ENCODE measurements at places on chromosomes 13 and 19.

- no peak for DNase-seq
Measured at GRCh38 chr13:104871456-104871855, 1664.0 kb downstream of the EFNB2 start.

DNA sequence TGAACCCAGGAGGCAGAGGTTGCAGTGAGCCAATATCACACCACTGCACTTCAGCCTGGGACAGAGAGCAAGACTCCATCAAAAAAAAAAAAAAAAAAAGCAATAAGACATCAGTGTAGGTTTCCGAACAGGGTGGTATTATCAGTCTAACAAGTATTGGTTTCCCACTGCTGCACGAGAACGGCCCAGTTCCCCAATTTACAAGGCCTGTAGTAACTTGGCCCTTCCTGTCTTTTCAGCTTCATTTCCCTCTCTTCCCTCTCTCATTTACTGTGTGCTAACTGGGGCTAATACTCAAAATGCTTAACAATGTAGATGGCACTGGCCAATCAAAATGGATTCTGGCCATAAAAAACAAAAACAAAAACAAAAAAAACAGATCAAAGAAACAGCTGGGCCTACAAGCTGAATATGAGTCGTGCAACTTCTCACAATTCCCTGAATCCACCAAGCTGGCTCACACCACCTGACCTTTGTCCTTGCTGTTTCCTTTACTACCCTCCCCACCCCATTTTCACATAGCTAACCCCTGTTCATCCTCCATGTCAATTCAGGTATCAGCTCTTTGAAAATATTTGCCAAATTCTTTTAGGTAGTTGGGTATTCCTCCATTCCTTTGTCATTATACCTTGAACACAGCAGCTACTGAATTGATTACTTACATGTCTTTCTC lies 2.4 kb downstream of the TEX101 start:
- no peak for DNase-seq

- no peak for DNase-seq
Measured at GRCh38 chr13:109707742-109708617, 78.4 kb downstream of the IRS2 start.

- no peak for DNase-seq
Measured at GRCh38 chr13:113875837-113876281, 12.0 kb upstream of the GAS6 start.

- DNase-seq: no peak
Measured at GRCh38 chr13:22271903-22272302, 601.0 kb downstream of the FGF9 start.

- DNase-seq: no peak
Measured at GRCh38 chr13:31264151-31264550, 64.4 kb downstream of the B3GLCT start.

DNA sequence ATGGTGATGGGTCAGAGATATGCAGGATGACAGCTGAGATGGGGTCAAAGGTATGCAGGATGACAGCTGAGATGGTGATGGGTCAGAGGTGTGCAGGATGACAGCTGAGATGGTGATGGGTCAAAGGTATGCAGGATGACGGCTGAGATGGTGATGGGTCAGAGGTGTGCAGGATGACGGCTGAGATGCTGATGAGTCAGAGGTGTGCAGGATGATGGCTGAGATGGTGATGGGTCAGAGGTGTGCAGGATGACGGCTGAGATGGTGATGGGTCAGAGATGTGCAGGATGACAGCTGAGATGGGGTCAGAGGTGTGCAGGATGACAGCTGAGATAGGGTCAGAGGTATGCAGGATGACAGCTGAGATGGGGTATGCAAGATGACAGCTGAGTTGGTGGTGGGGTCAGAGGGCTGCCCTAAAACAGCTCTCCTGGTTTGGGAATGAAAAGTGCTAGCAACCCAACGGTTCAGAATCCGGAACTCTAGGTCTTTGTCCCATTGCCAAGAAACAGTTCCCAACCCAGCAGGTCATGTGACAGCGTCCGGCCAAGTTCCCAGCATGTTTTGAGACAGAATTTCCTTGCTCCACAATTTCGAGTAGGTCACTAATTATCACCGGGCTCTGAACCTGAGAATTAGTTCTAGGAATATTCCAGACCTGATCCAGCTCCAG lies 3.2 kb downstream of the SELENOW start:
- DNase-seq: peak; percentile 19

DNA sequence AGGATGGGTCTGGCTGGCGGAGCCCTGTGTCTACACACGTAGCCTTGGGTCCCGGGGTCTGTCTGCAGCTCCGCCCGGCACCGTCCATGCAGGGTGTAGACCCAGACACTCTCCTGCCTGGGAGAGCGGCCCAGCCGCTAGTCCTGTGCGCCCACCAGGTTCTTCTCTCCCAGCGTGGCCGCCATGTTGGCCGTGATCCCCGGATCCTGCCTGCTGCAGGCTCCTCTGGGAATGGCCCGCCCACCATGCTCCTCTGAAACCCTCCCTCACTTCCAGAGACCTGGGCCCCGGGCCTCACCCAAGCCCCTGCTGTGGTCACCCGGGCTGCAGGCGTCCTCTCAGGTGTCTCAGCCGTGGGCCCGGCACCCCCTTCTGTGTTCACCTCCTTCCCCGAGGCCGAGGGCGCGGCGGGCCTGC lies 57.7 kb upstream of the MCF2L start:
- DNase-seq: no peak

DNA sequence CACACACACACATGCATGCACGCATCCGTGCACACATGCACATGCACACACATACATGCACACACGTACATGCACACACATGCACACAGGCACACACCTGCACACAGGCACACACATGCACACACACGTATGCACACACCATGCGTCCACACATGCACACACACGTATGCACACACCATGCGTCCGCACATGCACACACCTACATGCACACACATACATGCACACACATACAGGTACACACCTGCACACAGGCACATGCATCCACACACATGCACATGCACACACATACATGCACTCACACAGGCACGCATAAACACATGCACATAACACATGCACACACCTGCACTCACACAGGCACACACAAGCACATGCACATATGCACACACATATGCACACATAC lies 112.1 kb downstream of the DPF1 start:
- no peak for DNase-seq

GRCh38 chr13:112768795-112769481 lies 79.1 kb downstream of the ATP11A start:
- DNase-seq: no peak

GRCh38 chr13:27398360-27398759 lies 26.1 kb upstream of the GTF3A start:
- no peak for DNase-seq

DNA sequence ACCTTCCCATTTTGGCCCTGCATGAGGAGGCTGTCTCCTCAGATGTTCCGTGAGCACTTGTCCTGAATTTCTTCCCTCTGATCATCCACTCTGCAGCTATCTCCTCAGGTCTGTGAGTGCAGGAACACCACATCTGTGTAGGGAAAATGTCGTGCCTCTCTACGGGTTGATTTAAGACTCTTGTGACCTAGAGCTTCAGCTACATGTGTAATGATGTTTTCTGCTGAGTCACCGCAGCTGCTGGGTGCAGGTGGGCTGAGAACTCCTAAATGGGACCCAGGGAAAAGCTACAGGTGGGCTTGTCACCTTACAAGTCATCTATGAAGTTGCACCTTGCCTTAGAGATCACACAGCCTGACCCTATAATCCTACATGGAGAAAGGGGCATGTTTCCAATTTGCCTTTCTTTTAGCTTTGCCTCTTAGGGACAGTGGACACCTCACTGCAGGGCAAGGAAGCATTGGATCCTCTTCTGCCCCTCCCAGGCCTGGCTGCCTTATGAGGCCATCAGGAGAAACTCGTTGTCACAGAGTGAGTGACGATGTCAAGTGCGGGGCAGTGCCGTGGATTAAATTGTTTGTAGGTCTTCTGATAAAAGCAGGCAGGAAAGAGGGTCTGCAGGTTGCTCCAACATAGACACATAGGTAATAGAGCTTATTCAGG lies 122.3 kb downstream of the DNAJC15 start:
- DNase-seq: no peak

DNA sequence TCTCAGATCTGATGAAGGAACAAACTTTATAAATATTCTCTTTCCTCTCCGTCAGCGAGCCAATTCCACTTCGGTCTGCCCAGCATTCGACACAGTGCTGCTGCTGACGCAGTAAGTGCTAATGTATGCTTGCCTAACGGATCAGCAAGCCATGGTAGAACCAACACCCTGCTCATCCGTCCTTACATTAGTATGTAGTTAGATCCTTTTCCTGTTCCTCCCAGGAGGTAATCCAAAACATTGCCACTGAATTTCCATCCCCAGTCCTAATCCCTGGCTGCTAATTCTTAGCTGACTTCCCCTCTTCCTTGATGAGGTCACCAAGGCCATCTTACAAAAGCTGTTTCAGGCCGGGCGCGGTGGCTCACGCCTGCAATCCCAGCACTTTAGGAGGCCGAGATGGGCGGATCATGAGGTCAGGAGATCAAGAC lies 88.0 kb downstream of the STARD13 start:
- DNase-seq: no peak

DNA sequence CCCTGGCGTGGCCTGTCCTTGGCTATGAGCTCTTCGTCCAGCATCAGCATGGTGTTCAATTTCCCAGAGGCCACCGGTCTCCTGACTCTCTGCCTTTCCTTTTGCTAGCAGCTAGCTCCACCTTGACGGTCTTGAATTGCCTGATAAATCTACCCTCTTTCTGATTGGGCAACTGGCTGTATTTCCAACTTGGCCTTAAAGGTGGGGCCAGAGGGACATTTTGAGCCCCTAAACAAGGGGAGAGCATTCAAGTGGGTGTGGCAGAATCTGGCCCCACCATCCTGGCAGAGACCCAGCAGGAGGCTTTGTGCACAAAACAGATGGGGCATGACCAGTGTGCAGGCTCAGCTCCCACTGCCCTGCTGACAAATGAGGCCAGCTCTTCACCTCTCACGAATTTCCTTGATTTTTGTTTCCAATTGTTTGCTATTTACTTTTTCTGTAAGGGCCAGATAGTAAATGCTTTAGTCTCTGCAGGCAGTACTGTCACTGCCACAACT lies 148.9 kb upstream of the VSTM2B start:
- DNase-seq: no peak

DNA sequence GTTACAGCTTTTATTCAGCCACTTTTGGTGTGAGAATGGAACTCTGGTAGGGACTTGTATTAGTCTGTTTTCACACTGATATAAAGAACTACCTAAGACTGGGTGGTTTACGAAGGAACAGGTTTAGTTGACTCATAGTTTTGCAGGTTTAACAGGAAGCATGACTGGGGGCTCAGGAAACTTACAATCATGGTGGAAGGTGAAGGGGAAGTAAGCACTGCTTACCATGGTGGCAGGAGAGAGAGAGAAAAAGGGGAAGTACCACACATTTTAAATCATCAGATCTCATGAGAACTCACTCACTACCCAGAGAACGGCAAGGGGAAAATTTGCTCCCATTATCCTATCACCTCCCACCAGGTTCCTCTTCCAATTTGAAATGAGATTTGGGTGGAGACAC lies 942.2 kb downstream of the PCDH17 start:
- no peak for DNase-seq

DNA sequence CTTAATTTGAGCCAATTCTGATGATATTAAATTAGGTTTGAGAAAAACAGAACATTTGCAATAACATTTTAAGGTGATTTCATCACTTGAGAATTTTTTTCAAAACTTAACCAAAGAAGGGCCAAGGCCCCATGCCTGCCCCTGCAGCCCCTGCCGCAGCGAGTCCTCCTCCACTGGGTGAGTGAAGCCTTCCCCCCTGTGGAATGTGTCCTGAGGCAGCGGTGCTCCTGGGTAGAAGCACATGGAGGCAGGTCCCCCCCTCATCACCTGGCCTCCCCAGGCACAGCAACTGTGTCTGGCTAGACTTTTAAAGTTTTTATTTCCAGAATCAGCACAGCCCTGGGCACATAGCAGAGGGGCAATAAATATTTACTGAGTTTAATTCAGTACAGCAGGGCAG lies 10.8 kb downstream of the SOX1 start:
- DNase-seq: no peak

DNA sequence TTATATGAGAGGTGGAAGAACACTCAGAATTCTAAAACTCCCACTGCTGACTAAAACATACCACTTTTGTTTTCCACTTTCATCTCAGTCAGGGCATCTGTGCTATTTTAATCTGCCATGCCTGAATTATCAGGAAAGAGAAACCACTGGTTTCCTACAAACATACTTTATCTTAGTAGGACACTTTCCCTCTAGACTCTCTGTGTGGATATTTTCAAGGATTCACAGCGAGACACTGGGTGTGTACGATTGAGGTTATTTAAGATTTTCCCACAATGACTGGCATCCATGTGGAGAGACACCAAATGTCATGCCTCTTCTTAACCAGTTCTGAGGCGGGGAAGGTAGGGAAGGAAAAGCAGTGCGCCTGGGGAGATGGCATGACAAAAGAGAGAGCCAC lies 212.2 kb downstream of the ENOX1 start:
- DNase-seq: no peak

- no peak for DNase-seq
Measured at GRCh38 chr13:112001571-112001970, 65.4 kb upstream of the SOX1 start.

DNA sequence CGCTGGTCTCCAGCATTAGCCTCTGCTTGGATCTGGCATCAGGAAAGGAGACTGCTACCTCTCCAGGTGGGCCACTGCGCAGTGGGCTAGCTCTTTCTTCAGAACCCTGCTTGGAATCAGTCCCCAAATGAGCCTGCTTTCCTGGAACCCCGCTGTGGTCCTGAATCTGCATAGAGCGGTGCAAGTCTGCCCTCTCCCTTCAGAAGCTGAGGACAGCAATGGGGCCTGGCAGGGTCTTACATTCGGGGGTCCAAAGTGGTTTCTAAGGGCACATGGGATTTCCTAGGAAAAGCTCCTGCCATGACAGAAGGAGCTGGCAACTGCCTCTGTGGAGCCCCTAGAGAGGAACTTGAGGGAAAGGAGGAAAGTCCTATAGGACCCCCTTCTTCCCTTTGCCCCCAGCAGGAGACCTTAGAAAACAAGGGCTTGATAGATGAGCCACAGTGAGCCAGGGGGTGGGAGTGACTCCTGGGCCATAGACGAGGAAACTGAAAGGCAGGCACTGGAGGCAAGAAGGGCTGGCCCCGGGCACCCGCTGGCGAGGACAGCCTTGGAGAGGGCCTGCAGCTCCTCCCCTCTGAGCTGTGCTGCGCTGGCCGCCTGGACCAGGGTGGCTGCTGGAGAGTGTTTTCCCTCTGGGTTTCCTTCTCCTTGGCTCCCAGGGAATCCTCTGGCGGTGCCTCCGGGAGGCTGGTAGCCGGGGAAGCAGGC lies 1.4 kb upstream of the VSTM2B start:
- DNase-seq: no peak

- no peak for DNase-seq
Measured at GRCh38 chr13:70386919-70387318, 278.7 kb upstream of the KLHL1 start.

- DNase-seq: peak; percentile 3
Measured at GRCh38 chr13:83975655-83976165, 93.4 kb upstream of the SLITRK1 start.

DNA sequence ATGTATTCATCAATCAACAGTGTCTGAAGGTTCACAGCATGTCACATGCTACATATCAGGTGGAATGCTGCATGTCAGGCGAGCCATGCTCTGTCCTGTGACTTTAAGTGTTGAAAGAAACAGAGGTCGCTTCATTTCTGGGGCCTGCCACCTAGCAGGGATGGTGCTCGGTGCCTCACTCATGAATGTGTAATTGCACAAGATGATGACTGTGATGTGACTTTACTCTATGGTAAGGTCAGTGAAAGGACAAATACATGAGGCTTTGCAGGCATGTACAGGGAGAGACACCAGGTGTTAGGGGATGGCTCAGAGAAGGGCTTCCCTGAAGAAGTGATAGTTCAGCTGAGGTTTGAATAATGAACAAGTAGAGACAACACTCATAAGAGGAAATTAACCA lies 66.7 kb downstream of the FRY start:
- peak; percentile 8 for DNase-seq

- DNase-seq: no peak
Measured at GRCh38 chr19:4052993-4053422, 13.7 kb downstream of the ZBTB7A start.

Data from AG10803 (cell line).